ENCODE measurements at places on chromosomes 4 and X. TPM values are rescaled to one million over a fixed set of nuclear protein-coding genes. Genes with fewer than 3 reads are reported as not detected.

The TRIM60 gene
- not detected for polyA plus RNA-seq

The MRPL1 gene
- 74.7 TPM for polyA plus RNA-seq

- DNase-seq, result no peak
Measured at GRCh38 chr4:75081561-75081960, 148.6 kb downstream of the PARM1 start.

DNA sequence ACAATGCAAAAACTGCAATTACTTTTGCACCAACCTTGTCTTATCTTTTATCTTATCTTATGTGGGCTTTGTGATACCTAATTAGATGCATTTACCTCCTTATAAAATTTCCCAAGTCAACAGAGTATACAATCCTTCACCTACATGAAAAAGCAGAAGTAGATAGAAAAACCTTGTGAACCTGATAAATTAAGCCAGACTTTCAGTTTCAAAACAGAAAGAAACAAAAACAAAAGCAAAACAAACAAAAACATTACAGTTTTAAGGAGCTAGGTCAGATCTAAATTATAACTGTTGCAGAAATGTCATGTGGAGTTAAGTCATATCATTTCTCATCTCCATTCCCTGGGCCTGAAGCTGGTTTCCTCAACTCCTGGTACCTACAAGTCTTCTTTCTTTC, 24.9 kb upstream of the CXXC4 start:
- DNase-seq, result no peak

DNA sequence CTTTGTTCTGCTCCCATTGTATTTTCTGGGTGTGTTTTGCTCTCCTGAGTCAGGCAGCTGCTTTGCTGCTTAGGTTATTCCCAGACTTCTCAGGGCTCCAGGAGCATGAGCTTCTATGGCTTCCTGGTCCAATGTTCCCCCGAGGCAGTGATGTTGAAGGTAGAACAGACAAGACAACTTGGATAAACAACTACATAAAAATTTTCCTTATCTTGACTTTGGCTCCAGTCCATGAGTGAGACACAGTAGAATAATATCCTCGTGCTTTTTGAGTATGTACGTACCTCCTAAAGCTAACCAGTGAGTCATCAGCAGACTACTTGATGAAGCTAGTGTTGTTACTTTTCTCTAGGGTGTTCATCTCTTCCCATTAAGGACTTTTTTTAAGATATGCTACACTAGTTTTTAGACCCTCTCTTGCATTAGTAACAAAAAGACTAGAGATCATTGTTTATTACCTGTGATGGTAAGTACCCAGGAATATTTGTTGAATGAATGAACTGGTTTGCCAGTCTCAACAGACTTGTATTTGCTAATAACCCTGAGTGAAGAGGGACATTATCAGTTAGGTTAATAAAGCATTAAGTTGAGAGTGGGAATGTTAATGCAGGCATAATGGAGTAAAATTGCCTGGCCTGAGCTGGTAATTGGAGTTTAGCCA, 131.9 kb downstream of the FHIP1A start:
- DNase-seq, result no peak

DNA sequence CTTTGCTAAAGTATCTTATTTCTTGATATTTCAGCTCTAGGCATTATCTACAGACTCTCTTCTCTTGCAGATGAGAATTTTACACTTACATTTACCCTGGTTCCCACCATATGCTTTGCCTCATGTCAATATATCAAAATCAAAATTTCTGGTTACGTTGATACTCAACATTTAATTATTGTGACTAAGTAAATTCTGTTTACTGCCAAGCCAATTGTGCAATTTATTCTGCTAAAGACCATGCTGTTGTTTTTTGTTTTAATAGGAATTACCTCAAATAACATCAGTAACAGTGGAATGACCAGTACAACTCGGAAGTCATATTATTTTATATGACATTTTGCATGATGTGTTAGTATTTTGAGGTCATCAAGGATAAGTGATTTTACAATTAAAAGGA, 125.5 kb downstream of the IL15 start:
- no peak for DNase-seq

- no peak for DNase-seq
Measured at GRCh38 chrX:54482839-54483593, 13.0 kb downstream of the FGD1 start.
